Inflammatory macrophage treated with lipopolysaccharide for 4 hours (primary cell): ENCODE measurements at places on chromosomes 7 and 10.

GRCh38 chr7:38318803-38319416 is 45.5 kb upstream of the TARP start:
- peak; percentile 67 for DNase-seq

GRCh38 chr10:129786216-129786615 is 177.9 kb downstream of the EBF3 start:
- no peak for DNase-seq

- no peak for DNase-seq
Measured at GRCh38 chr10:53358536-53358935, 586.0 kb upstream of the MBL2 start.

DNA sequence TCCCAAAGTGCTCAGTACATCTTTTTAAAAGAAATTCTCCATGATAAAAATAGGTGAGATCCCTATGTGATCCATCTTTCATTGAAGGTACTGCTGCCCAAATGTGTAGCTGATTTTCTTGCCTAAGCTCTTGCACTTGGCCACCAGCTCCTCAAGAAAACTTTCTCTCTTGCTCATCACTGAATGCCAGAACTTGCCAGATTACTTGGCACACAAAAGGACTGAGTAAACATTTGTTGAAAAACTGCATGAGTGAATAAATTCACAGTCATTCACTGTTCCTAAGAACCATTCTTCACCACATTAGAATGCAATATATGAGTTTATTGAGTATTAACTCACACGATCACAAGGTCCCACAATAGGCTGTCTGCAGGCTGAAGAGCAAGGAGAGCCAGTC is 99.9 kb downstream of the TRIL start:
- no peak for DNase-seq

DNA sequence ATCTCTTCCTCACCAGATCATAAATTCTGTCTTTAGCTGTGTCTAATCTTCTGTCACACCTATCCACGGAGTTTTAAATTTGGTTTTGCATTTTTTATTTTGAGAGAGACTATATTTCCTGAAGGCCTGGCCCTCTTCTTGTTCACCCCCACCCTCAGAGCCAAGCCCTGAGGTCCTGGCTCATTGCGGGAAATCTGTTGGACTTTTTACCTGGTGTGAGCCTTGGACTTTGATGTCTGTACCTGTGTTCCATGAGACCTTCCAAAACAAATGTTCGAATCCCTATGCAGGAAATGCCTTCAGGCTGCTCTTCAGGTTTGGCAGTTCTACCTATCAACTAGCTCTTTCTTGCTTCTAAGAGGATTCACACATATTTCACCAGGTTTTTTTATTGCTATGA is 175.2 kb upstream of the GRB10 start:
- no peak for DNase-seq

GRCh38 chr10:99529591-99530107 is 3.1 kb upstream of the NKX2-3 start:
- no peak for DNase-seq

DNA sequence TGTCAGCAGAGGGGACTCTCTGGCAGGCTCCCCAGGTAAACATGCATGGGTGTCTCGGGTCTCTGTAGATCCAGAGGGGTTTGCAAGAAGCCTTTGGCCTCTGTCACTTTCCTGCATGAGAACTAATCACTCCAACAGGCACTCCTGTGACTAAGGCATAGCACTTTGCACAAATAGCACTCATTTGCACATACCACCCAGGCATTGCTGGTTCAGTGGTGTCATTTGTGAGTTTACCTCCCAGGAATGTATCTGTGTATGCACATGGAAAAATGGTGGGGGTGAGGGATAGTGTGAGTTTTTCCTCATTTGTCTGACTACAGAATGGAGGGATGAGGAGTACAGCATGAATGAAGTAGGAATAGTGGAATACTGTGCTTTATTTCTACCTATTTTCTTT is 39.5 kb downstream of the CNNM1 start:
- no peak for DNase-seq
